Neural progenitor cell (in vitro differentiated cells): ENCODE measurements at places on chromosomes 16 and 17. TPM values are rescaled to one million over a fixed set of nuclear protein-coding genes. Genes with fewer than 3 reads are reported as not detected.

Gene MEOX1
- 0.59 TPM in 1 of 2 replicates, not detected in the other for total RNA-seq

Gene ZC3H7A
- total RNA-seq, result 33.8 and 82.6 TPM in 2 replicates

Gene RMI2
- total RNA-seq, result 56.1 and 68.6 TPM in 2 replicates

Gene MAP3K3
- 21.6 and 28.8 TPM in 2 replicates for total RNA-seq

Gene FOXC2
- total RNA-seq, result not detected in 2 replicates

Gene SLC9A5
- total RNA-seq, result 2.5 and 4.2 TPM in 2 replicates

DNA sequence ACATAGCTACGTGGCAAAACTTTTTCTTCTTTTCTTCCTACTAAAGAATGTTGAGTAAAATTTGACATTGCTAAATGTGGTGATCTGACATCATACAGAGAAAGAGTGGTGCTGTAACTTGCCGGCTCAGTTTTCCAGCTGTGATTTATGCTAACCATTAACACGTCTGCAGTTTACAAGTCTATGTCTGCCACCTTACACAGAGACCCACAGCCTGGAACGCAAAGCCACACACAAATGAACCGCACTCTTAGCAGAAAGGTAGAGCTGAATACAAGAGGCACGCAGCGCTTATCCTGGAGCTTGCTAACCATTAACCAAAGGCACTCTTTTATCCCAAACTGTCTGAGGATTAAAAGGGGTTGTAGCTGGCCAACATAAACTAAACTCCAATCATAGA is 31.9 kb downstream of the CACNG1 start:
- DNase-seq, result no peak

DNA sequence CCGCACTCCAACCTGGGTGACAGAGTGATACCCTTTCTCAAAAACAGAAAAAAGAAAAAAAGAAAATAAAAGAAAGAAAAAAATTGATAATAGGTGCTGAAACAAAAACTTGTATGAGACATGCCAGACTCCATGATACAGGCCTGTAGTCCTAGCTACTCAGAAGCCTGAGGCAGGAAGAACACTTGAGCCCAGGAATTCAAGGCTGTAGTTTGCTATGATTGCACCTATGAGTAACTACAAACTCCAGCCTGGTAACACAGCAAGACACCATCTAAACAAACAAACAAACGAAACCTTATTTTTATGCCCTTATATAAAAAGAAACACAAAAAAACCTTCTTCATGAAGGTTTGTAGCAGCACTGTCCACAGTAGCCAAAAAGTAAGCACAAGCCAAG is 5.0 kb upstream of the CMTM4 start:
- DNase-seq, result no peak

DNA sequence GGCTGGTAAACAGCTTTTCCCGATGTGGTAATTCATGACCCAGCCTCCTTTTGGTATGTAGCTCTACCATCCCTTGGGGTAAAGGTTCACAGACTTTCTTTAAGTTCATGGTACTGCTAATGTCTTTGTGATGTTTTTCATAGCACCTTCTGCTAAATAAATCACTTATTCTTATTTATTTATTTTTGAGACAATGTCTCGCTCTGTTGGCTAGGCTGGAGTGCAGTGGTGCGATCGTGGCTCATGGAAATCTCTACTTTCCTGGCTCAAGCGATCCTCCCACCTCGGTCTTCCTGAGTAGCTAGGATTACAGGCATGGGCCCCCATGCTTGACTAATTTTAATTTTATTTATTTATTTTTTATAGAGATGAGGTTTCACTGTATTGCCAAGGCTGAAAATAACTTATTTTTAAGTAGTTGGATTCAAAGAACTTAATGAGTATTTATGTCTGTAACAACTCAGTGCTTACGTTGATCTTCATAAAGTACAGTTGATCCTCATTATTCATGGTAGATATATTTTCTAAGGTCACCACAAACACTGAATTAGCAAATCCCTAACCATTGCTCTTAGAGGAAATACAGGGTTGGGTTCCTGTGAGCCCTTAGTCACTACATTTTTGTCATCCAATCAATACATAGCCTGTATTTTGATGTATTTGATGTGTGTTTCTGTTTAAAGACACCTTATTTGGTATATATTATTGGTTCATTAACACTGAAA is 97.1 kb downstream of the SHISA9 start:
- no peak for DNase-seq

- no peak for DNase-seq
Measured at GRCh38 chr16:83706394-83706793, 101.4 kb upstream of the HSBP1 start.

- no peak for DNase-seq
Measured at GRCh38 chr16:50185005-50185505, 31.9 kb downstream of the TENT4B start.

DNA sequence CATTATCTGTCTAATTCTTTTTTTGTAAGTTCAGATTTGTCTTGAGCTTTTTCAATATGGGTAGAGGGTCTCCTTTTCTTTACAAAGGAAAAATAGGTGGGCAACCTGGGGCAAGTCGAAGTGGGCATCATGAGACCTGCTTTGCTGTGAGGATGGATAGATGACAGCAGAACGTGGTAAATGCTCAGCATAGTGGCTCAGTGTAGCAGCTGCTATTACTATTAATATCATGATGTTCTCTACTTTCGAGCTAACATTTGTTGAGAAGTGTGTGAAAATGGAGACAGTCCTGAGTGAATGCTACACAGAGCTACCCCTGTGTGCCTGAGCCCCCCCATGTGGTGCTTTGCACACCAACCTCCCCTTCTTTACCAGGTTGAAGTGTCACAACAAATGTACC is 39.0 kb upstream of the LGALS9 start:
- DNase-seq, result no peak

DNA sequence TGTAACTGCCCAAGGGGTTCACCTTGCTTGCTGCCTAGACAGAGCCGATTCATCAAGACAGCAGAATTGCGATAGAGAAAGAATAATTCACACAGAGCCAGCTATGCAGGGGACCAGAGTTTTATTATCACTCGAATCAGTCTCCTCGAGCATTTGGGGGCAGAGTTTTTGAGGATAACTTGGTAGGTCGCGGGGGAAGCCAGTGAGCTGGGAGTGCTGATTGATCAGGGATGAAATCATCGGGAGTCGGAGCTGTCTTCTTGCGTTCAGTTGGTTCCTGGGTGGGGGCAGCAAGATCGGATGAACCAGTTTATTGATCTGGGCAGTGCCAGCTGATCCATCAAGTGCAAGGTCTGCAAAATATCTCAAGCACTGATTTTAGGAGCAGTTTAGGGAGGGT is 9.1 kb downstream of the ITGAM start:
- no peak for DNase-seq

DNA sequence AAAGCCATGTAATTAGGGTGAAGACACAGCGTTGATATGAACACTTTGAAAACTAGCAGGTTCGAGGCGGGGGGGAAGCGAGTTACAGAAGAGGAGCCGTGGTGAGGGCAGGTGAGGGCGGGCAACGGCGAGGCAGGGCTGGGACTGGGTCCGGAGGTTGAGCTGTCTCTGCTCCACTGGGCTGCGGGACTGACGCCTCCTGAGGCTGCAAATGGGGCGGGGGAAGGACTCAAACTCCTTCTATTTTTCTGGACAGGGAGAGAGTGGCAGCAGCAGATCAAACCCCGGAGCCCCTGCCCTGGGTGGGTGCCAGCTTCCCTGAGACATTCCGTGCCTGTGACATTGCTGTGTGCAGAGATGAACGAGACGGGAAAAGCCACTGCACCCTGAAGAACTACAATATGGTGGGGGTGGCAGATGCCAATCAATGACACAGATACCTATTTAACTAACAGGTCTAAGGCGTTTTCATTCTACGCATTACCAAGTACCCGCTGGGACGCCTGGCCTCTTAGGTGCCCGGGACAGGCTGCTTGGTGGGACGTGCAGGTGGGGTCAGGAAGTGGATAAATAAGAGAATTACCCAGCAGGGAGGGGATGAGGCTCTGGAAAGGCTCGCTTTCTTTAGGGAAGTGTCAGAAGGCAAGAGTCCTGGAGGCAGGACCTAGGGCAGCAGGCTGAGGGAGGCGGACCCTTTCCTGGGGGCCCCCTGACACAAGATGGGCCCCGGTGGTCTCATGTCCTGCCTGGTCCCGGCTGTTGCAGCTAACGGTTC is 30.4 kb downstream of the RPH3AL start:
- DNase-seq, result no peak

DNA sequence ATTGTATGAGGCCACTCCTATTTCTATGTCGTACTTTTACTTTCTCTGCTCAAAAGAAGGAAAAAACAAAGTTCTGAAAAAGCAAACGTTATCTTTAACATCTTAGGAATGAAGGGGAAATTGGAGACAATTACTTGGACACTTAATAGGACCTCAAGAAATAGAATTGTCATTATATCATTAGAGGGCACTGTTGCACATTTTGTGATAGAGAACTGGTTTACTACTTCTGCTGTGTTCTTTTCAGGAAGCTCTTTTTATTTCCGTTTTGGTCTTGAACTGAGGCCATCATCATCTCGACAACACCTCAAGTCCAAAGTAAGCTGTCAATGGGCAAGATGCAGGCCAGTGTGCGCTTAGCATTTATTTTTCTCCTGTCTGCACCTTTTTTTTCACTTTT is 14.6 kb downstream of the COG4 start:
- no peak for DNase-seq

DNA sequence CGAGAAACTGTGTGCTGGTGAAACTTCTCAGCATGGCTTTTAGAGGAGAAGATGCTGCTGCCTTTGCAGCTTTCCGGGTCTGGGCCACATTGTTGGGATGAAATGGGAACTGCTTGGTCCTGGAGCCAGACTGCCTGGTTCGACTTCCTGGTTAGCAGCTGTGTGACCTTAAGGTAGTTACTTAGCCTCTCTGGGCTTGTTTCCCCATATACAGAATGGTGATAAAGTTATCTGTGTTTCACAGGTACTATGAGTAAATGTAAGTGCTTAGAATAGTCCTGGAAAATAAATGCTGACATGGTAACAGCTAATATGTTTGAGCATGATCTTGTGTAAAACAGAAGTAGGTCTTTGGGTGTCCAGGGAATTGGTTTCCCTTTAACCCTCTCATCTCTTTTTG is 26.3 kb downstream of the AKAP1 start:
- DNase-seq, result no peak

- no peak for DNase-seq
Measured at GRCh38 chr16:28915181-28915580, 9.9 kb downstream of the RABEP2 start.

- DNase-seq, result no peak
Measured at GRCh38 chr16:72468582-72468981, 296.6 kb upstream of the PMFBP1 start.
